ENCODE measurements at places on chromosomes 3 and 15.

GRCh38 chr3:141386611-141387111, 18.4 kb downstream of the ZBTB38 start:
- DNase-seq, result no peak

- DNase-seq, result no peak
Observed at GRCh38 chr3:117616227-117616626, 906.6 kb downstream of the TUSC7 start.

- no peak for DNase-seq
Observed at GRCh38 chr3:183653209-183654064, 18.0 kb downstream of the KLHL24 start.

- DNase-seq, result no peak
Observed at GRCh38 chr3:26369133-26369532, 253.4 kb upstream of the LRRC3B start.

- no peak for DNase-seq
Observed at GRCh38 chr3:159886050-159886449, 102.6 kb upstream of the IL12A start.

GRCh38 chr3:162285259-162285658, 788.7 kb downstream of the OTOL1 start:
- DNase-seq, result no peak

DNA sequence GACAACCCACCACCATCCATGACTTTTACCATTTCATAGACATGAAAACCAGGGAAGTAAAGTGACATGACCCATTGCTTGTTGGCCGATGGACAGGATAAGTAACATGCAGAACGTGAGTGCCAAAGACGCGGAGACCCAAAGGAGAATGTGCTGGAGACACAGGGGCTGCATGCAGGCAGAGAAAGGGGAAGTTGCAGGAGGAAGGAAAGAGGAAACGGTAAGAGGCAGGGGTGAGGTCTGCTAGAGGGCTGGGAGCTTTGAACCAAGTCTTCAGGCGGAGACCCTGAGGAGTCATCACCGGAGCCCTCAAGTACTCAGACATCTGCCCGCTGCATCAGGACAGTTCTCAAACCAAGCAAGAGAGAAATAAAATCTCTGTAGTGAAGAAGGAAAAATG, 34.9 kb downstream of the MAGEF1 start:
- no peak for DNase-seq
